ENCODE measurements at places on chromosomes 5 and 9.

DNA sequence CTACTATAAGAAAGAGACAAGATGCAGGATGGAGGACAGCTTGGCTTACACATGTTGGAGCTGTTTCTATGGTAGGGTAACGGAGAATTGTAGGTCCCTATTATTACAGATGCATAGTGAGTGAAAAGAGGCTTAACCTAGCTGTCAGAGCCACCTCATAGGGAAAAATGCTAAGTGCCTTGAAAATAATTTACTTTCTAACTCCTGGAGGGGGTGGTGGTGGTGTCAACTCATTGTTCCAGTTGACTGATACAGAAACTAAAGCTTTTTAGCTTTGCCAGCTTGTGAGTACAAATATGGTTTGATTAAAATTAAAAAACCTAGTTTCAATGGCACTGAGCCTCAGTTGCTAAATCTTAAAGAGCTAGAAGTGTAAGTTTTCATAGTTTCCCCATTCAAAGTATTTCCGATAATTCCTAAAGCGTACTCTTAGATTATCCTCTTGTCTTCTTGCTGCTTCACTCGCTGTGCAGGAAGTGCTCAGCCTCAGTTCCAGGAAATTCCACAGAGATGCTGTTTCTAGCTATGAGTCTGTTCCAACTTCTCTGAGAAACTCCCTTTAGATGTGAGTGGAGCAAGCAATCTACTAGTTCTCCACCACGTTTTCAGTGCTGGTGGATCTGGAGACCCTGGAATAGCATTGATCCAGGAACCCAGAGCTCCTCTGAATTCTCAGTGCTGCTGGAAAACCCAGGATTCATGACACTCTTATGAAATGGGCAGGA lies 265.2 kb downstream of the DMAC1 start:
- no peak for DNase-seq

GRCh38 chr5:40499518-40500273 lies 180.0 kb upstream of the PTGER4 start:
- DNase-seq = no peak

- DNase-seq = no peak
Observed at GRCh38 chr5:143596824-143597223, 193.3 kb upstream of the NR3C1 start.

GRCh38 chr5:116495786-116496357 lies 78.8 kb downstream of the SEMA6A start:
- DNase-seq = no peak

DNA sequence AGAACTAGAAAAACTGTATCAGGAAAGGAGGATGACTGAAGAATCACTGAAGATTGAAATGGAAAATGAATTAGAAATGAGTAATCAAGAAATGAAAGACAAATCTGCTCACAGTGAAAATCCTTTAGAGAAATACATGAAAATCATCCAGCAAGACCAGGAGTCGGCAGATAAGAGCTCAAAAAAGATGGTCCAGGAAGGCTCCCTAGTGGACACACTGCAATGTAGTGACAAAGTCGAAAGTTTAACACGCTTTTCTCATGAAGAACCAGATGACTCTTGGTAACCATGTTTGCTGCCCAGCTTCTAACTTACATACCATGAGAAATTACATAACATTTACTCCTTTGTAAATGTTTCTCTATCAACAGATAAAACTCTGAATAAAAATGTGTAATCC lies 37.1 kb downstream of the CPLANE1 start:
- DNase-seq = no peak

DNA sequence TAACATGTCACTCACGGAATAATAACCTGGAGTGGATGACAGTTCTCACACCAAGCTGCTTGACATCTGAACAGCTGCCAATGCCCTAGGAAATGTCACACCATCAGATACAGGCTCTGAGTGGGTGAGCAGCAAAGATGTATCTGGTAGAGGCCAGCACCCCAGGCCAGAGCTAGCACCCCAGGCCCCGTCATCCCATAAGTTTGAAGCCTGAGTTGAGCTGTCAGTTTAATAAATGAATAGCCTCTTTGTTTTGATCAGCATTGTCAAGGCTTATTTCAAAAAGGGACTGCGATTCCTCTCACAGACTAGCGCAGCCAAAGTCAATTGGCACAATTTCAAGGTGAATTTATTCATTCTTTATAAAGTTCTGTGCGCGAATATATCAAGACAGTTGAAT lies 1327.1 kb downstream of the MAT2B start:
- DNase-seq = no peak

DNA sequence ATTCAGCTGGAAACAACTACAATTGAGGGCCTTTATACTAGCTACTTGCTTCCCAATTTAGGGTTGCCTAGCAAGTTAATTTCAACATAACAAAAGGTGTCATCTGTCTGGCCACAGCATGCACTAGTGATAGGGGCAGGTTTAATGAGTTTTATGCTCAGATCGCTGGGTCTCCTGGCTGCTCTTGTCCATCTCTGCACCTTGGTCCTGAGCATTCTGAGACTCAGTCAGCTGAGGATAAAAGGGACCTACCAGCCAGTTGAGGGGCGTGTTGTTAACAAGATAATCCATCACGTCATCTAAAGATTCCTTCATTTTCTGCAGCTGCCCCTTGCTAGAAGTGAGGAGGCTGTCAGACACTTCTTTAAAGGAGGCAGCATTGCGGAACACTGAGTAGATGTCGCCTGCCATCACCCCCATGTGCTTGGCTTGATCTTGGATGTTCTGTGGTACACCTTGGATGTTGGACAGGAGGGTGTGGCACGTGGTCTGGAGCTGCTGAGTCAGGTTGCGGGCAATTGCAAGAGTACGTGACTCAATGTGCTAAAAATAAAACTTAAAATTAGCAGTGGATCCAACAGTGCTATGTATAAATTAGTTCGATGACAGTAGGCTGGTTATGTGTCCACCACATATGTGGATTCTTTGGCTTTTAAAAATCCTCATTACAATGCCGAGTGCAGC lies 11.0 kb downstream of the PLIN2 start:
- DNase-seq = no peak

DNA sequence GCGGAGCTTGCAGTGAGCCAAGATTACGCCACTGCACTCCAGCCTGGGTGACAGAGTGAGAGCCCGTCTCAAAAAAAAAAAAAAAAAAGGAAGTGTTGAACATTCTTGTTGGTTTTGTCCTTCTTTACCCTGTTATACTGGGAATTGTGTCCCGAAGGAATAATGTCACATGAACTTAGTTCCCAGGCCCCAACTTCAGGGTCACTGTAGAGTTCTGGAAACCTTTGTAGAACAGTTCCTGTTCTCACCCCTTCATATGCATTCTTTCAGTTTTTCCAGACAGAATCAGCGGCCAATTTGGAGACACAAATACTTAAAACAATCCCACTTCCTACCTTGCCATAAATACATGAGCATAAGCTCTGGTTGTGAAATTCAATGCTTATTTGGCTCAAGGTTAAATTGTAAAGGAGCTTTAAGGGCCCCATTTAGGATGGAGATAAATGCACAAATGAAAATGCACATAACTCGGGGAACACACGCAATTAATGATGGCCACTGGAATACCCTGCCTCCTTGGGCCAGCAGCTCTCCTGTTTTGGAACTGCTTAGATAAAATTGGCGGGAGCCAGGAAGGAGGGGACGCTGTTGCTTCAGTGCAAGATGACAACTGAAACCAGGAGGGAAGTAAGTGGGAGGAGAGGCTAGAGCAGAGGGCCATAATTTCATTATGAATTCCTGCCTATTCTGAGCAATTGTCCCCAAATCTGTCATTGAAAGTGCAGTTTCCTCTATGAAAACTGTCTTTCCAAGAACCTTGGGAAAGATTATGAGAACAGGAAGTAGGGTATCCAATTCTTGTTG lies 153.7 kb downstream of the FGF1 start:
- DNase-seq = no peak

GRCh38 chr5:107291866-107292265 lies 378.9 kb downstream of the EFNA5 start:
- DNase-seq = no peak

DNA sequence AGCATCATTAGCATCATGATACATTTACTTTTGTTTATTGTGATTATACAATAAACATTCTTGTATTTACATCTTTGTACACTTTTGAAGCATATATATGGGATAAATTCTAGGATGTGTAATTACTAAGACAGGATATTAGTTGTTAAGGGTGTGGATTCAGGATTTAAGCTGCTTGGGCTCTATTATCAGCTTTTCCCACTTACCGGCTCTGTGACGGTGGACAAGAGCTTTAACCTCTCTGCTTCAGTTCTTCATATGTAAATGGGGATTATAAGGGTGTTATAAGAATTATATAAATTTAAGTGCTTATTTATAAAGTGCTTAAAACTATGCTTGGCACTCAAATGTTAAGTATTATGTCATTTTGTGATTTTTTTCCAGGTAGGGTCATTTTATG lies 131.1 kb downstream of the FER start:
- no peak for DNase-seq

GRCh38 chr9:99365233-99365980 lies 143.3 kb downstream of the SEC61B start:
- no peak for DNase-seq

GRCh38 chr5:157479612-157480510 lies 19.8 kb downstream of the NIPAL4 start:
- no peak for DNase-seq

GRCh38 chr5:28275931-28276330 lies 1237.5 kb upstream of the CDH9 start:
- no peak for DNase-seq

DNA sequence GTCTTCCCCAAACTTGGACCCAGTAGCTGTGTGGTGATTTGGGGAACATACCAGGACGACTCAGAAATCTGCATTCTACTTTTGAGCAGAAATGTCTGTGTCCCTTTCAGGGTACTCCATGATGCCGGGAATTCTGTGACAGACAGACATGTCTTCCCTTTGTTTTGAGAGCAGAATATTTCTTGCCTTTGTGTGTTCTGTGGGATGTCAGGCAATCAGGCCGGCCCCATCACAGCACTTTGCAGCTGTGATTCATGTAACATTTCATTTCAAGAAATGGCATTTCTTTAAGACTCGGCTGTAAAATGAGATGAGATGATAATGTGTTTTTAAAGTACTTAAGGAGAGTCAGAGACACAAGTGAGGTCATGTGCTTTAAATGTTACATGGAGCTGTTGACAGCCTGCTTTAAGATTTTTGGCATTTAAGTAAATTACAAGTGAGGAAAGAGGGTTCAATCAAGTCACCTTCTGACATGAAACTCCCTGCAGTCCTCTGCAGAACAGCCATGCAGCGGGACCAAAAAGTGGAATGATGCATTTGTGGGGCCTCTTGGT lies 98.7 kb downstream of the SLC28A3 start:
- DNase-seq = no peak

GRCh38 chr5:176836811-176837706 lies 26.7 kb downstream of the UNC5A start:
- no peak for DNase-seq

- no peak for DNase-seq
Observed at GRCh38 chr5:128579639-128580038, 41.6 kb upstream of the FBN2 start.

DNA sequence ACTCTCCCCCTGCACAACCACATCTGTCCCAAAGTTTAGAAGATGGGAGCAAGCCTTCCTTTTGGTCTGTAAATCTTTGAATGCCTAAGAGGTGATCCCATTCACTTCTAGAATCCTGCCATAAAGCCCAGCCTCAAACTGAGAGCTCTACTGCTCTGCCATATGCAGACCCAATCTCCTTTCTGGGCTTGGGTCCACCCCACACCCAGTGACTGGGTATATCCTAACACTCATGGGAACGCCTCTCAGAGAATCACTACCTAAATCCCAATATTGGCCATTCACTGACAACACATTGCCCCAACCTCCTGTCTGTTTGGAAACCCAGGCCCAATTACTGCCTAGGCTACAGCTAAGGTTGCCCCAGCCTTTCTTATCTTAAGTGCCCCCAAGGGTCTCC lies 90.7 kb downstream of the MAMDC2 start:
- no peak for DNase-seq

GRCh38 chr9:121587863-121588262 lies 63.6 kb upstream of the DAB2IP start:
- no peak for DNase-seq

DNA sequence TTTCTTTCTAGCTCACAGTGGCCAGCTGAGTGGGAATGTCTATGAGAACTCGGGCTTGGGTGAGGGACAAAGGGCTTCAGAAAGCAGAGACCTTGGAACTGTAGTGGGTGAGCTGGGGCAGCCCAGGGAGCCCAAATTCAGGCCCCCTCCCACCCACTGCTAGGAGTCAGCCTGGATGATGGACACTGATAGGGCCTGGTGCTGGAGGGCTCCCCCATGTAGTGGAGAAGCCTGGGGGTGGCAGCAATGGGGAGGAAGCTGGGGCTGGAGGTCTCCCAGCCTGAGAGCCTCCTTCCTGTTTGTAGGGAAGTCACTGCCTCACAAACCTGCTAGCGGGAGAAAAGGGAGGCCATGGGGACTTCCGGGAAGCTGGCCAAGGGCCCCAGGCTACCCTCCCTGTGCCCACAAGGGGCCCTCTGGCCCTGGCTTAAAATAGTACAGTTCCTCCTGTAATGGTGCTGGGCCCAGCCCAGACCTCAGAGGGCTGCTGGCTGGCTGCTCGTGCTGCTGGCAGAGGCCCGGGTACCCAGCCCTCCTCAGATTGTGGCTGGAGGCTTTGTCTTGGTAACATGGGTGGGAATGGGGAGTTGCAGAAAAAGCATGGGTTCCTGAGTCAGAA lies 6.3 kb upstream of the NR5A1 start:
- no peak for DNase-seq

GRCh38 chr5:94901191-94901979 lies 282.9 kb downstream of the SLF1 start:
- no peak for DNase-seq

GRCh38 chr5:151153300-151153699 lies 4.3 kb downstream of the ANXA6 start:
- no peak for DNase-seq

- DNase-seq = no peak
Observed at GRCh38 chr9:98249771-98250170, 5.7 kb downstream of the TBC1D2 start.

DNA sequence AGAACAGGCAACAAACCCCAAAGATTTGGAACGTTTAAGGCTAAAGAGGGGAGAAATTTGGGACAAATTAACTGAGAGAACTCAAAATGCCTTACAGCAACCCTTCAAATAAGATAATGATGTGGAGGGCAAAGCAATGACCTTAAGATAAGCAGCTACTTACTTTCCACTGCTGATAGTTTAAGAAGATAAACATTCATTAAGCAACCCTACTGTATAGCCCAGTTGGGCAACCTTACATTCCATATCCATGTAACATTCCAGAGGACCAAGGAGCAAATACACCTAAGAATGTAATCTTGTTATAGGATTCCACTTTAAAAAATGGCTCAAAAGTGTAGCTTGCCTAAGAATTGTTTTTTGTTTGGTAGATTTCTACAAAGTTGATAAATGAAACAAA lies 14.8 kb downstream of the ETF1 start:
- no peak for DNase-seq

DNA sequence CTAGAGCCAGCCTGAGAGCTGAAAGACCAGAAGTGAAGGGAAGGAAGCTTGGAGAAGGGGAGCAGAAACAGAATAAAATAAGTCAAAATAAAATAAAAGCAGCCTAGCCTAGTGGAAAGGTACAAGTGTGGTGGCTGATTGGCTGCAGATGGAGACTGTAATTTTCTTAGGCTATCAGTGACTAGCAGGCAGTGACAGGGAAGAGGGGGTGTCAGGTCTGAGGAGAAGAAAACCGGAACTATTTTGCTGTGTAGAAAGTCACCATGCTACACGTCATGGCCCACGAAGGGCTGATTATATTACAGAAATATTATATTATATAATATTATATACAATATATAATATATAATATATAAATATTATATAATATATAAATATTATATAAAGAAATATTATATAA lies 98.1 kb upstream of the TAF11L2 start:
- DNase-seq = no peak

- no peak for DNase-seq
Observed at GRCh38 chr5:134103998-134104654, 10.4 kb upstream of the TCF7 start.

- no peak for DNase-seq
Observed at GRCh38 chr9:20382460-20383071, 239.7 kb downstream of the MLLT3 start.

Measured in stimulated activated CD8-positive, alpha-beta memory T cell treated with anti-CD3 and anti-CD28 coated beads, Interleukin-12 subunit alpha, Interleukin-12 subunit beta, amount 100 ng/mL, for 1 hour (primary cell).